ENCODE measurements at places on chromosomes 2 and 18.
A peak's percentile ranks its signal among the peaks of the same experiment; 100 is the strongest.

GRCh38 chr2:42359304-42359964 lies 1.6 kb downstream of the COX7A2L start:
- peak; percentile 16 for DNase-seq

- no peak for DNase-seq
Observed at GRCh38 chr2:49444005-49444404, 289.7 kb upstream of the FSHR start.

DNA sequence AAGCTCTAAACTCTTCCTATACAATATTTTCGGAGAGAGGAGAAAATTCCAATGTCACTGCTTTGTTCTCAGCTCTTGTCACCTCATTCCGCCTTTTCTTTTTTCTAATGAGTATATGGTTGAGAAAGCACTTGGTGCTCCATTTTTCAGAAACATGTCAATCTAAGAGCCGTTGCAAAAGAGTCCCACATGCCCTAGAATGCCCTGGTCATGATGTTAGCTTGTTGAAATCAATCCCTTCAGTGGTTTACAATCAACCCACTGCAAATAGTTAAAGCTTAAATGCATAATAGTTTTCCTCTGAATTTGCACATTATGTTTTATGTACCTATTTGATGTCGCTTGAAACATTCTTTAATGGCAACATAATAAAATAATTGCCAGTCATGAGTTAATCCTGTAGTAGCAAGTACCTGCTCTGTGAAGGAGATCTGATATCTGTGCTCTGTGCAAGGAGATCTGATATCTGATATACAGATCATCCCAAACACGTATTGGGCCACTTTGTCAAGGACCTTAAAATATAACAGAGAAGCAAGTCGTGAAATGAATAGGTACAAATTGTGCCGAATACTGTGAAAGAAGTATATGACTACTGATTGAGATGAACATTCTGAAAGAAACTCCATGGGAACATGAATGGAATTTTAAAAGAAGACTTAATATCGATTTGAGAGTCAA lies 1633.5 kb downstream of the SUCLG1 start:
- DNase-seq = no peak

DNA sequence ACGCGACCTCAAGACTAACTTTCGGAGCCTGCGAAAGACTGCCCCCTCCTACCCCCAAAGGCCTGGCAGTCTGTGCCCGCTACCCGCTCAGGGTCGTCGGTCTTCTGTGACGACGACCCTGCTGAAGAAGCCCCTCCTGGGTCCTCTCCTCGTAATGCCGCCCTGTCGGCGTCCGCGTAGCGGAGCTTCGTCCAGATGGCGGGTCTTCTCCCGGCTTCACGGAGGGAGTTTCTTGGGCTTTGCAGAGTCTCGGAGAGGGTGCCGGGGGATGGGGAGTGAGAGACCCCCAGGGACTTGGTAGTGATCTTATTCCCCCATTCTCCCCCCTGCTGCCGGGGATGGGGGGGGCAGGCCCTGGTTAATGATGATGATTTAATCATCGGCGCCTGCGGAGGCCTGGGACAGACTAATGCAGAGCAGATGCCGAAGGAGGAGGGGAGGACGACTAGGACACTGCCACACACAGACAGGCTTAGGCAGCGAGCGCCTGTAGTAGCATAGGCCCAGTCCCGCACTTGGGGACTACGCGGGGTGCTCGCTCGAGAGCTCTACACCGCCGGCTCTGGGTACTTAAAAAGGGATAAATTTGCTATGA lies 528 bp upstream of the PCGF1 start:
- DNase-seq = no peak

- no peak for DNase-seq
Observed at GRCh38 chr2:135121016-135121657, 69.0 kb downstream of the RAB3GAP1 start.

GRCh38 chr2:7660816-7661215 lies 743.6 kb downstream of the RNF144A start:
- DNase-seq = no peak

GRCh38 chr2:15641530-15641982 lies 49.9 kb downstream of the DDX1 start:
- DNase-seq = no peak

- DNase-seq = peak; percentile 16
Observed at GRCh38 chr18:49813069-49813318, 339 bp downstream of the ACAA2 start.

GRCh38 chr2:174833737-174834136 lies 69.5 kb upstream of the CHRNA1 start:
- DNase-seq = no peak

DNA sequence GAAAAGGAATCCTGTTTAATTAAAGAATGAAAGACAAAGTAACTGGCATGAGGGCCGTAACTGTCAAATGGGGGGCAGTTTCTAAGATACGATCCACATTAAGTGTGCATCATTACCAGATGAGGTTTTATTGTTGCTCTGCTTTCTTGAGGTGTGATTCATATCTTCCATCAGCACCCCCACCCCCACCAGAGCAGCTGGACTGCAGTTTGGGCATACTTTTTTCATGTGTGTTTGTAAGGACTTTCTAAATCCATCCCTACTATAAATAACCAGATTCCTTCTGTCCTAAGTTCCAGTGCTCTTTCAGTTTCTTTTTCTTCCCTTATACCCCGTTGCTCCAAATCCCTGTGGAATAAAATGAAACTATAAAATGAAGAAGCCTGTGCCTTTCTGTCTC lies 142.1 kb downstream of the CDCA7 start:
- DNase-seq = no peak

- no peak for DNase-seq
Observed at GRCh38 chr18:61785588-61785987, 107.2 kb downstream of the RNF152 start.

GRCh38 chr2:223501641-223502040 lies 100.5 kb downstream of the SCG2 start:
- no peak for DNase-seq

DNA sequence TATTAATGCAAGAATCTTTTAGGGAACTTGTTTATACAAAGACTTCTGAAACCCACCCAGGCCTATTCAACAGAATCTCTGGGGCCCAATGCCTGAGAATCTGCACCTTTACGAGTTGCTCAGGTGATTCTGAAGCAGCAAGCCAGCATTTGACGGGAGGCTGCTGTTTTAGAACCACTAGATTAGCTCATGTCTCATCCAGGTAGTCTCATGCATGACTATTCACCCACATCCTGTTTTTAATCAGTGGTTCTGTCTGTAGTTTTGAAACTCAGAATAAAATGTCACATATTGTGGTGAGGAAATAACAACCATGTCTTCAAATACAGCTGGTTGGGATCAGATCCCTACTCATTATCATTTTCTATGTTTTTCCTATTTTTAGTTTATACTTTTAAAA lies 39.5 kb downstream of the CYTIP start:
- no peak for DNase-seq

- no peak for DNase-seq
Observed at GRCh38 chr2:176944998-176945397, 267.6 kb upstream of the HNRNPA3 start.

DNA sequence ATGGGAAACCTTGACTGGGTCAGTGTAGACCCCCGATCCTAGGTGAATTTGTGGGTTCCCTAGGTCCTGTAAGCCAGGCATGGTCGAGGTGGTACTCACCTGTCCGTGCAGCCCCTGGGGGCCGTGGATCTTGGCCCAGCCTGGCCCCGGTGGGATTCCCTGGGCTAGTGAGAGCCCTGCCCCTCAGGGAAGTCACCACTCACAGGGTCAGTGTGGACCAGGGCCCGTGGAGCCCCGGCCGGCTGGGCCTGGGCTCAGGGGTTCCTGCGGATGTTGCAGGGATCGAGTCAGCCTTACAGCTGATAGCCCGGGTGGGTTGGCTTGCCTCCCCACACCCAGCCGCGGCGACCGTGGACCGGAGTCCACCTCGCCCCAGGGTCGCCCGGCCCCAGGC lies 528 bp downstream of the ATG9A start:
- no peak for DNase-seq

DNA sequence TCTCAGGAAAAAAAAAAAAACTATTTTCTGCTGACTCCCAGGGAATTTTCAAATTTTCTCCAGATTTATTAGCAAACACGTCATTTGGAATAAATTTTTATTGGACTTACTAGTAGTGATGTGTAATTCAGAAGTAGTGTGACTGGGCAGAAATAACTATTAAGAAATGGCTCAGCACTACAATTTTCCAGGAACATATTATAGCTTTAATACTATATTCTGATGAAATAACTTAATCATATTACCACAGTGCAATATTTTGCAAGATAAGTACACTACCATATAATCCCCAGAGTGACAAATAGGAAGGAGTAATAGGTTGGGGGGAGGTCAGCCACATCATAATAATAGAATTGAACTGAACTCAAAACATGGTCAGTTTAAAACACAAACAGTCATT lies 19.7 kb upstream of the TNFAIP6 start:
- DNase-seq = no peak

- no peak for DNase-seq
Observed at GRCh38 chr18:40962784-40963183, 992.2 kb upstream of the PIK3C3 start.

DNA sequence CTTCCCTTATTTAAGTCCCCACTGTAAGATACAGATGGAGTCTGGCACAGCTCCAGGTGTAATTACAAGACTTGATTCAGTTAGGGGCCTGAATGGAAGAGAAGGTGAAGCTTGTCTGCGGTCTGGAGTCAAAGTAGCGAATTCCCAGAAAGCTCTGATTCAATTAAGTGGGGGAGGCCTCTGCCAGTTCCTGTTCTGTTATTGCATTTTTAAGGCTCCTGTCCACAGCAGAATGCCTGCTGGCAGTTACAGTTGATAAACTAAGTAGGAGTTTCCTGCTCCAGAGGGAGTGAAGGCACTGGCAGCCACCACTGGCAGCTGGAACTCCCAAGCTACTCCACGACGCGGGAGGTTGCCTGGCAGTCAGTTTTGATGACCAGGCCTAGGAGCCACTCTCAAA lies 181.1 kb downstream of the SOCS6 start:
- no peak for DNase-seq

GRCh38 chr2:20371323-20372025 lies 20.8 kb upstream of the PUM2 start:
- no peak for DNase-seq

GRCh38 chr2:38529208-38529607 lies 73.5 kb downstream of the HNRNPLL start:
- no peak for DNase-seq

- no peak for DNase-seq
Observed at GRCh38 chr18:74582642-74583041, 15.0 kb upstream of the ZNF407 start.

DNA sequence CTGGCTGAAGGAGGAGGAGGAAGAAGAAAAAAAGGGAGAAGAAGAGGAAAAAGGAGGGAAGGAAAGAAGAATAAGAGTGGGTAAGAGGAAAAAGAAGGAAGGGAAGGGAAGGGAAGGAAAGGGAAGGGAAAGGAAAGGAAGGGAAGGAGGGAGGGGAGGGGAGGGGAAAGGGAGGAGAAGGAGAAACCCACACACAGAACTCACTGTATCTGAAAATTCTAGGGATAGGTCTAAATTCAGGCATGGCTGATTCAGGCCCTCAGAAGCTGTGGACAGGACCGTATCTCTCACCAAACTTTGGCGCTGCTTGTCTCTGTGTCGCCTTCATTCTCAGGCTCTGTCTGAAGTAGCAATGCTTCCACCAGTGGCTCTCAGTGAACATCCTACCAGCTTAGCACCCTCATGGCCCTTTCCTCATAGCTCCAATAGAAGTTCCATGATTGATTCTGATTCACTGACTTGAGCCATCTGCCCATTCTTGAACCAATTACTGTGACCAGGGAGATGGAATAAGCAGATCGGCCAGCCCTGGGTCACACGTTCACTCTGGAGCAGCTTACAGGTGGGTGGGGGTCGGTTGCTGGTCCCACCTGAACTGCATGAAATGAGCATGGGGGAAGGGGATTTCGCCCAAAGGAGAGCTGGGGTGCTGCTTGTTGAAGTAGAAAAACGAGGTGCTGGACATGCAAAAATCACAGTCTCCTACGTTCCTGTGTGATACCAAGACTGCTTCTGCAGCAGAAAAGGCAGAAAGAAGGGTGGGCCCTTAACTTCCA lies 59.7 kb downstream of the TTC32 start:
- DNase-seq = no peak

DNA sequence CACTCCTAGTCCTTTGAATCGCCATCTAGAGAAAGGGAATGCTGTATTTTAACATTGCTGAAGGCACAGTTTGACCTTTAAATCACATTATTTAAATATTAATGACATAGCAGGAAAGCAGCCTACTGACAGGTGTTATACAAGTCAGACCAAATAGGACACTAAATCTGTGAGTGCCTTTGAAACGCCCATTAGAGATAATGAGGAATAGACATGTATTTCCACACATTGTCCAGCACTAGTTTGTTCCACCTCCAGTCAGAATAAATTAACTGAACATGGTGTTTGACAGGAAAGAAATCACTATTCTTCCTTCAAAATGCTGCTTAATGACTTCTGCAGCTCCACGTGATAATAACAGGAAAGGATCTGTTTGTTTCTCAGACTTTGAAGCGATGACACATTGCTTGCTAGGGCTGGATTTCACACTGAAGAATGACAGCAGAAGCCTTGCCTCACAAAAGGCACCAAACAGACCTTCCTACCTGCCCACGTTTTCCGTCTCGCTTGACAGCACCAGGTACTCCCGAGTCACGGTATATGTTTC lies 90.5 kb upstream of the DDX18 start:
- no peak for DNase-seq

GRCh38 chr2:220002251-220002650 lies 374.8 kb downstream of the SLC4A3 start:
- no peak for DNase-seq

GRCh38 chr18:35045806-35046205 lies 4.6 kb downstream of the MAPRE2 start:
- no peak for DNase-seq

GRCh38 chr2:77977471-77978063 lies 455.4 kb upstream of the LRRTM4 start:
- DNase-seq = no peak

GRCh38 chr2:75491129-75491753 lies 69.5 kb downstream of the EVA1A start:
- no peak for DNase-seq

- no peak for DNase-seq
Observed at GRCh38 chr18:23668731-23669130, 6.0 kb upstream of the ANKRD29 start.

GRCh38 chr2:224546926-224547325 lies 38.2 kb downstream of the CUL3 start:
- no peak for DNase-seq

Data from hematopoietic multipotent progenitor cell treated with erythropoietin and hydrocortisone succinate and interleukin-3 and kit ligand, for 15 days (in vitro differentiated cells).